Kidney (tissue), 22 donors: ENCODE measurements at places on chromosomes 3 and 15. TPM values are rescaled to one million over a fixed set of nuclear protein-coding genes. Genes with fewer than 3 reads are reported as not detected.

- no peak for DNase-seq
These were observed 29.5 kb downstream of the KLHL24 start for GRCh38 chr3:183664913-183665381.

Gene NRROS
- 2.0 TPM for polyA plus RNA-seq

DNA sequence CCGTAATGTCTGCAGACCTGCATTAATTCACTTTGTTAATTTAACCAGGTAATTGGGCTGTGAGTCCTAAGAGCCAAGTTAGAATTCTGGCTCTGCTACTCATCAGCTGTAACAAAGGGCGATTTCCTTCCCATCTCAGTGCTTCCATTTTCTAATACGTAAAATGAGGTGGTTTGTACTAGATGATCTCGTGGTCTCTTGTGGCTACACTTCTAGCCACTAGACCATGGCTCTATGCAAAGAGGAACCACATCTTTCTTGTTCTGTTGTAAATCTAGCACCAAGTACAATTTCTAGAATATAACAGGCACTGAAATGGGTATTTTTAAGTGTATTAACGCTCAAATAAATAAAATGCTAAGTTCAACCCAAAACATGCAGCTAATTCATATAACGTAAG, 174.4 kb upstream of the THBS1 start:
- DNase-seq, result no peak

Gene CFAP92
- polyA plus RNA-seq, result 0.56 TPM

DNA sequence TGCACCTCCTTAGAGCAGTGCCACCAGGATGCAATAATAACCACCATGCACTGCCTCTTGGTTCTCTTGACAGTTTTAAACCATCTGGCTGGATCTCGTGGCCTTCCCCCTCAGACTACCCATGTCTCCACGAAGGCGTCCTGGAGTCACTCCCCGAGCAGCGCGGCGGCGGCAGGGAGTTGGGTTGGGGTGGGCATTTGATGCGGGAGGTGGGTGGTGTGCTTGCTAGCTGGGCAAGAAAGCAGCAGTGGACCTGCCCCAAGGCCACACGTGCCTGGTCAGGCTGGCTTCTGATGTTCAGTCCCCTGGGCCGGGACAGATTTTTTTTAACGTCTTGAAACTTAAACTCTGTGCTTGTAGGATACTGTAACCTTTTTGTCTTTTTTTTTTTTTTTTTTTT, 3.9 kb upstream of the TTLL3 start:
- no peak for DNase-seq

DNA sequence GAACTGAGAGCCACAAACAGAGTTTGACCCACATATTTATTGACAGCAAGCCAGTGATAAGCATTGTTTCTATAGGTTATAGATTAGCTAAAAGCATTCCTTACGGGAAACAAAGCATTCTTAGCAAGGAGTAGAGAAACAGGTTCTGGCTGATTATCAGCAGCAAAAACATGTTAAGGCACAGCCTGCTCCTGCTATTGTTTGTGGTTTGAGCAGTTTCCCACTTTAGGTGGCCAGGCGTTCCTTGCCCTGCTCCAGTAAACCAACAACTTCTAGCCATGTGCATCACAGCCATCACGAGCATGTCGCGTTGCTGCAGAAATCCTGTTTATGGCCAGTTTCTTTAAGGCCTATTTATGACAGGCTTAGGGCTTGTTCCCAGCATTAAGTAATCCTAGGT, 44.7 kb upstream of the C2CD4B start:
- peak; percentile 15 for DNase-seq

DNA sequence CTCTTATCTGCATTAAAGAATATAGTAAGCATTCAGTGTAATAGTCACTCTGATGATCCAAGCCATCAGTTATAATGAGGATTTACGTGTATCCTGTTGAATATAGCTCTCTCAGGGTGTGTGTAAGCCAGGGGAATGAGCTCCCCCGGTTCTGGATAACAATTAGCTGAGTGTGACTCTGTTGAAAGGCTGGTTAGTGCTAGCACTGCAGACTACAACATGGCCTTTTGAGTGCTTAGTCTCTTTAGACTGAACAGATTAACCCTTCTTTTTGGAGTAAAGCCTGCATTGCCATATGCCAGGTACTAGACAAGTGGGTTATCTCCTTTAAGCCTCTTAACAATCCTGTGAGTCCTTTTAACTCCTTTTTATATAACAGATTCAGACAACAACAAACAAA, 119.5 kb downstream of the TMEM108 start:
- DNase-seq, result no peak

GRCh38 chr3:148625095-148625736, 72.5 kb upstream of the AGTR1 start:
- peak; percentile 88 for DNase-seq

Gene NR2E3
- polyA plus RNA-seq, result not detected

DNA sequence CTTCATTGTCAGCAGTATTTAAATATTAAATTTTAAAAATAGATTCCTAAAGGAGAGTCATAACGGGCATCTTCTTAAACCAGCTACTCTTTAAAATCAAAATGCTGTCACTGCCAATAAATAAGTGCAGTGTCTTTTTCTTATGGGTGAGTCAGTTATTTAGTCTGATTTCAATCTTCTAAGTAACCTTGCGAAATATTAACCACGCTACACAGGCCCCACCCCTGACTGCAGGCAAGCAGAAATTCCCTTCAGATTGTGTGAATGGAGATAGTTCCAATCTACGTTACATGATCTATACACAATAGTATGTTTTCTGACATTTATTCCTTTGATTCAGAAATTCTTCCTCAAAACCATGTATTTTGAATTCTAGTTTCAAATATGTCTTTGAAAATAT, 141.5 kb downstream of the GADL1 start:
- no peak for DNase-seq

GRCh38 chr3:94246171-94246570, 183.3 kb downstream of the NSUN3 start:
- no peak for DNase-seq

DNA sequence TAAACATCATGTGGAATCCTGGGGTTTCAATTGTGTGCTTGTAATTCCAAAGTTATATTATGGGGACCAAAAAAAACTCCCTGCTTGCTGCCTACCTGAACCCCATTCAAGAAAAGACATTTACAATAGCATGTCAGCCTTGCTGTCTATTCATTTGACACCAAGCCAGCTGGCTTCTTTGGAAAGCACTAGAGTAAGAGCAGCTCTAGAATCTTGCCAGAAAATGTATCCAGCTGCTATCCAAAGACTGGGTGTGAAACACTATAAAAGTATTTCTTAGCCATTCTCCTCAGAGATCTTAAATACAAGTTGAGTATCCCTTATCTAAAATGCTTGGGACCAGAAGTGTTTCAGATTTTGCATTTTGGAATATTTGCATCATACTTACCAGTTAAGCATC, 87.4 kb downstream of the RAD18 start:
- no peak for DNase-seq

Gene UROC1
- not detected for polyA plus RNA-seq

DNA sequence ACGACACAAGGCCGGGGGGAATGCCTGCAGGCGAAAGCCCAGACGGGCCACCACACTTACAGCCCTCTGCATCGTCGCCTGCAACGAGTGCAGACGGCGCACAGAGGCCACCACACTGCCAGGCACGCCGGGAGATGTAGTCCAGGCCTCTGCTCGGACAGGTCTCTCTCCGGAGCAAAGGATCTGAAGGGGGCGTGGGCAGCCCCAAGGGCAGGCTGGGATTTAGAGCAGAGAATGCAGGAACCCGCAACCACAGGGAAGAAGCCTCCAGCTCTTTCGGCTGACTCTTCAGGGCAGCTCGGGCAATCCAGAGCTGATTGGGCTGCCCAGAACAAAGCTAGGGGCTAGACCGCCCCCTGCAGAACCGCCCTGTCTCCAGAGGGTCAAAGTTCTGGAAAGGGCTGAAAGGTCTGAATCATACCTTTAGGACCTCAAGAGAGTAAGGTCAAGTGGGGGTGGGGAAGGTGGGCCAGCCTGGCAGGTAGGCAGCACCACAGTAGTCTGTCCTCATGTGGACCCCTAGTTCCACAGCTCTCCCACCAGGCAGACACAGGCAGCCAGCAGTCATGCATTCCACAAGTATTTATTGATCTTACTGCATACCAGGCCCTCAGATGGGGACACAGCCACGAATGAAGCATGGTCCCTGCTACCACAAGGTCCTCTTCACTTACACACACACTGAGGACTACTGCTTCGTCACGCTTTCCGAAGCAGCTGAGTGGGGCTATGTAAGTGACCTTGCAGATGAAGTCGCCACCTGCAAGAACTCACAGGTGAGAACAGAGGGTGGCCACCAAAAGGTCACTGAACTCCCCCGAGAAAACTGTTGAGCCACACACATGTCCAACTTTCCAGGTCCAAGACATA, at the start of gene AMT:
Gene AMT, minus strand, starts transcription at position 95 of the 870 bp plus-strand sequence. Its CDS starts 23 bp downstream, at position 72.
- DNase-seq, result peak; percentile 88

DNA sequence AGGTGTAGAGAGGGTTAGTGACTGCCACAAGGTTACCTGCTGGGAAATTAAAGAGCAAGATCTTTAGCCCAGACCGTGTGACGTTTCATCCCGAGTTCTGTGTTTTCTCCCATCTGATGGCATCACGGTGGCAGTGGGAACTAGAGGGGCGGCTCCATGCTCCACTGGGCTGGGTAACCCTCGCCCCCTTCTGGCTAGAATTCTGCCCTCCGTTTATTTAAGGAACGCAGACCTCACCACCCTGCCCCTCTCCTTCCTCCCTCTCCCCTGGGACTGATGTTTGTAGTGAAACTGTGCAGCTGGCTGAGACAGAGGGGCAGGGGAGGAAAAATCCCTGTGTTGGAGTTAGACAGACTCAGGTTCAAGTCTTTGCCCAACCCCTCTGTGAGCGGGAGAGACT, 65.6 kb downstream of the ITGA11 start:
- no peak for DNase-seq
